Umbilical cord (tissue), 2 donors: ENCODE measurements at places on chromosomes 12 and 14. TPM values are rescaled to one million over a fixed set of nuclear protein-coding genes. Genes with fewer than 3 reads are reported as not detected.
A peak's percentile ranks its signal among the peaks of the same experiment; 100 is the strongest.

DNA sequence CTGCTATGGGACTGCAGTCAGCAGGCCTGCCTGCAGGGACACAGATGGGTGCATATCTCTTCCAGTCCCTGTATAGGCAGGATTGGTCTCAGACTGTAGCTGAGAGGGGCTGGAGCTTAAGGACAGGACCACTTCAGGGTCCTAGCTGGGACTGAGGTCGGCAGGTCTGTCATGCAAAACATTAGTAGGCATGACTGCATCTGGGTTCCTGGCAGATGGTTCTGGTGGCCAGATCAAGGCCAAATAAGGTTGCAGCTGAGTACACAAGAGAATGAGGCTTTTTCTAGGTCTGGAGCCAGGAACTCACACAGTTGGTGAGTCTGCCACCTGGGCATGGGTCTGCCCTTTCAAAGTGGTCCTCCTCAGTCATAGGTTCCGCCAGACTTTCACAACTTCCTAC, 155.8 kb downstream of the TPH2 start:
- no peak for DNase-seq

DNA sequence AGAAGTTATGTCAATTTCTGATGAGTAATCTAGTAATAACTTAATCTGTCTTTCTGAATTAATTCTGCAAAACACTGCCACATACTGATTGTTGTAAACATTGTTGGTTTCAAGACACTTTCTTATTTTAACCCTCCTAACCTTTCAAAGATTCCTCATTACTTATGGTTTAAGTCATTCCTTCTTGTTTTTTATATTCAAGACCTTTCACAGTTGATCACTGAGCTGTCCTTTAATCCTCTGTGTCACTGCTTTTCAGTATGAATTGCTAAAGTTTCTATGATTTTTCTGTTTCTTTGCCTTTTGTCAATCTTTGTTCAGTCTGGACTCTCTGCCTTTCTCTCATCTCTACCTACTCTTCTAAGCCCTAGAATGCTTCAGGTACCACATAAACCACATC, 164.7 kb downstream of the RAD51B start:
- DNase-seq: no peak

- DNase-seq: peak; percentile 19
These were observed 44.7 kb downstream of the TCHP start for GRCh38 chr12:109944561-109945359.

DNA sequence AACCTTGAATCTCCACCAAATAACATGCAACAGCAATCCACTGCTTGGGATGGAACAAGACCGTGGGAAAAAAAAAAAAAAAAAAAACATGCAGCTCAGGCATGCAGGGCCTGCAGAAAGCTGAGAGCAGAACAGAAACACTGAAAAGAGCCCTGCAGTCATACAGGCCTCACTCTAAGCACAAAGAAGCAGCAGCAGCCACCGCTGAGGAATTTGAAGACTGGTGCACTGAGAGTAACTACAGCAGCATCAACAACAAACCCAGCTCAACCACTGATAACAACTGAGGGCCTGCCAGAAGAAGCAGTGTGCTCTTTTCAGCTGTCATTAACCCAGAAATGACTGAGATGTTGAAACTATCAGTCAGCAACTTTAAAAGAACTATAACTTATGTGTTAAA, 354.7 kb upstream of the TMTC1 start:
- DNase-seq: peak; percentile 21

- no peak for DNase-seq
These were observed 218.3 kb downstream of the TTC6 start for GRCh38 chr14:37813732-37814131.

GRCh38 chr12:106331599-106331998, 25.9 kb upstream of the POLR3B start:
- DNase-seq: no peak

DNA sequence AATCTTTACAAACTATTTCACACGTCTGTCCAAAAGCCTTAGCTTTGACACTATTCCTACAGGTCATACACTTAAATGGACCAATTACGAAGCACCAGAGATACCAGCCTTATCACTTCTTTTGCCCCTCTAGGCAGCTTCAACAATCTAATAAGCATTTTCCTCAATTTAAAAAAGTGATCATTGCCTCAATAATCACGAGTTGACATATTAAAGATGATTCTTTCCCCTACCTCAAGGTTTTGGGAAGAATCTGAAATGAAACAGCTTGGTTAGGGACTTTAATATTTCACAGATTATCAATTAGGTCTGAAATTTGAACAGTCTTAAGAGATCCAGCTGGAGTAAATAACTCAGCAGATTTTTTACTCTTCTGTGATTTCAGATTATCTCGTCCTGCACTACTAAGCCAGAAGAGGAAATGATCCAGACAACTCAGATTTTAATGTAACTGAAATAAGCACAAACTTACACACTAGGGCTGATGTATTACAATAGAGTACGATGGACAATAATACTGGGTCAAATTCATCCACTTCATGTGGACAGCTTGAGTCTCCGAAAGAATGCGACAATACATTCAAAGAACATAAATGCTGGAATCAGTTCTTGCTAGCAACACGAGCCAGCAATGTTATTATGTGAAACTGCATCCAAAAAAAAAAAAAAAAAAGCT, 15.9 kb downstream of the UBE2N start:
- peak; percentile 57 for DNase-seq

- DNase-seq: no peak
These were observed 93.4 kb upstream of the DNM1L start for GRCh38 chr12:32585680-32586079.

- DNase-seq: no peak
These were observed 8.4 kb downstream of the FBXO33 start for GRCh38 chr14:39423793-39424192.

DNA sequence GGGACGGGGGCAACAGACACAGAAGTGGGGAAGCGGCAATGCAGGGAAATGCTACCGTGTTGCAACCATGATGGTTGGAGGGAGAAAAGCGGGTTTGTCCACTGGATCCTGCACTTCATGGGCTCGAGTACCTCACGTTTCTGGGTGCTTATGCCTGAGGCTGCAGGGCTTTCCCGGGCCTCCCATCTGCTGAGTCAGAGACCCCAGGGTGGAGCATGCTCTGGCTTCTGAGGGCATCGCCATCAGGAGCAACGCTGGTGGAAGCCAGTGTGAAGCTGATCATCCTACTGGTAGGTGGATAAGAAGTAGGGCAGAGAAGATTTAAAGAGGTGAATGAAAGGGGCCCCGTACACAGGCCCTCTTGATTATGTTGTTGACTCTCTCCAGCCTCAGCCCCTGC, 5.0 kb upstream of the ADGRD1 start:
- DNase-seq: no peak

- DNase-seq: peak; percentile 78
These were observed 17.3 kb upstream of the TMPRSS12 start for GRCh38 chr12:50825372-50825838.

DNA sequence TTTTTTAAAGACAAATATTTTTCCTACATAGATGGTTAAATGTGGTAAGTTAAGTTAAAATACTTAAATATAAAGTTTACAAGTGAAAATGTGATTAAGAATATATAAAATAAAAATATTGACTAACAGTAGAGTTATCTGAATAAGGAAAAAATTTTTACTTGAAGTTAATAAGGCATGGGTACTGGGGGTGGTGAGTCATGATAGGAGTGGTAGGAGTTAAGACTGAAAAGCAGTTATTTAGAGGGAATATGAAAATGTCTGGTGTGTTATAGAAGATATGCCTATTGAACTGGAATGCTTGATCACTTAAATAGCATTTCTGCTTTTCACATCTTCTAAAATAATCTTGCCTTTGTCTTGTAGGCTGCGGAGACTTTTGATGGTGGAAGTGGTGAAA, 68.7 kb downstream of the CCDC91 start:
- DNase-seq: no peak

DNA sequence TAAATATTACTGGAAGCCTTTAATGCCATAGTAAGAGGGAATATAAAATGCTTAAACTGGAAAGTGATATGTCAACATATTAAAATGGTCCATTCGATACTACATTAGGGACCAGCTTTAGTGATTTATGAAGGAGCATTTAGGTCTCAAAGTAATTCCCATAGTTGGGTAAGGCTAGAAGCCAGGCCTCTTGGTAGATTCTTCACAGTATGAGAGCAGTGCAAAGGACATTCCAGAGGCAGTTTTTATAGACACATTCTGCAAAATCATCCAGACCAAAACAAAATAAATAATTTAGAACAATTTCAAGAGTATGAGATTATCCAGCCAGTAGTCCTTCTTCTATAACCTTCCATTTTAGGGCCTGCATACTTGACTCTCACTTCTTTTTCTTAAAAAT, 142.6 kb upstream of the PDZRN4 start:
- peak; percentile 71 for DNase-seq

GRCh38 chr12:66196806-66197205, 7.8 kb downstream of the IRAK3 start:
- DNase-seq: no peak

- no peak for DNase-seq
These were observed 145.7 kb downstream of the GALC start for GRCh38 chr14:87847216-87847755.

DNA sequence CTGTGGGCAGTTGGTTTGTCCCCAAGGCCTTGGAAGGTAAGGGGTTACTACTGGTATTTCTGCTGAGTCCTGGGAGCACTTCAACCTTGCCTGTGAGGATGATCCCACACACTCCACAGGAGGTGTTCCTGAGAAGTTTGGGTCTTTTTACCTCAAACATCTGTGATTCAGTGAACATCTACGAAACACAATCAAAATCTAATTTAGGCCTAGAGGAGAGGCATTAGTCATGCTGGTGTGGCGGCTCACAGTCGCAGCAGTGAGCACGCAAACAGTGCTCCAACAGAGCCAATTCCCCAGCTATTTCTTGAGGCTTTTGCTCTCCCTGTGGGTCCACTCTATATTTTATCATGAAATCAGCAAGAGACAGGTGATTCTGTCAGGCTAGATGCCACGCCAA, 107.6 kb downstream of the APAF1 start:
- DNase-seq: no peak

GRCh38 chr14:62696929-62697328, 348.3 kb downstream of the KCNH5 start:
- DNase-seq: no peak

DNA sequence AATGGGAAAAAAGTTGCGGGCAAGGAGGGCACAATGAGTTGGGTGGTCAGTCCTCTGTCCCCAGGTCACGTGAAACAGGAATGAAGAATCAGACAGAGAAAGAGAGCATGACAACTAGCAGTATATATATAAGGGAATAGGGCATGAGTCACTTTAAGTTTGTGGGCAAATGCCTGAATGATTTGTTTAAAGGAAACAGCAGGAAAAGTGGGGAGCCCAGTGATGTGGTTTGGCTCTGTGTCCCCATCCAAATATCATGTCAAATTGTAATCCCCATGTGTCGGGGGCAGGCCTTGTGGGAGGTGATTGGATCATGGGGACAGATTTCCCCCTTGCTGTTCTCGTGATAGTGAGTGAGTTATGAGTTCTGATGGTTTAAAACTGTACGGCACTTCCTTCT, 195.3 kb upstream of the IGF1 start:
- DNase-seq: no peak

DNA sequence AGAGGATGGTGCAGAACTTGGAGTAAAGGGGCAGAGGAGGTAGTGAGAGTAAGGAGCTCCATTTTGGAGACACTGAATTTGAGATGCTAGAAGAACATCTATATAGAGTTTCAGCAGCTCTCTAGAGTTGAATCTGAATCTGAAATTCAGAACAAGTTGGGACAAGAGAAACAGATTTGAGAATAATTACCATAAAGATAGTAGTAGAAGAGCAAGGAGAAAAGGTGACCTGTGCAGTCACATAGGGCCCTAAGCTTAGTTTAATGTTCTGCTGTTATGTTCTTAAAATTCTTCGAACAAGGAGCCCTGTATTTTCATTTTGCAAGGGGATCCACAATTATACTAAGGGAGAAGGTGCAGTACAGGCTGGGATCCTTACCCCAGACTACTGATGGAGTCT, 7.4 kb downstream of the REM2 start:
- no peak for DNase-seq

- DNase-seq: no peak
These were observed 38.2 kb downstream of the ZFYVE21 start for GRCh38 chr14:103753774-103754173.

- no peak for DNase-seq
These were observed 16.0 kb upstream of the OR6S1 start for GRCh38 chr14:20657216-20658211.

DNA sequence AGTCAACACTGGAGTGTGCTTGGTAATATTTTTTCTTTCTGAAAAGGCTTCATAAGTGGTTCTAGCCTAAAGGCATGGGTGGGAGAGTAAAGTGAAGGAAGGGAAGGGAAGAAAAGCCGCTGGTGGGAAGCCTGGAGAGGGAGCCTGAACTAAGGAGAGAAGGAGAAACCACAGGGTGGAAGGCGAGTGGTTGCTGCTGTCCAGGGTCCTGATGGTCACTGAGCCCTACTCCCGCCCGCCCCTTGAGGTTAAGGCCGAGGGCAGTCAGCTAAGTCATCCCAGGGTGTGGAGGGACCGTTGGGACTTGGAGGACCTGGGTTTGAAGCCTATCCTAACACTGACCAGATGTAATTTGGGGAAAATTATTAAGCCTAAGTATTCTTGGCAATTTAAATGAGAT, 189.1 kb downstream of the PIWIL1 start:
- peak; percentile 17 for DNase-seq

DNA sequence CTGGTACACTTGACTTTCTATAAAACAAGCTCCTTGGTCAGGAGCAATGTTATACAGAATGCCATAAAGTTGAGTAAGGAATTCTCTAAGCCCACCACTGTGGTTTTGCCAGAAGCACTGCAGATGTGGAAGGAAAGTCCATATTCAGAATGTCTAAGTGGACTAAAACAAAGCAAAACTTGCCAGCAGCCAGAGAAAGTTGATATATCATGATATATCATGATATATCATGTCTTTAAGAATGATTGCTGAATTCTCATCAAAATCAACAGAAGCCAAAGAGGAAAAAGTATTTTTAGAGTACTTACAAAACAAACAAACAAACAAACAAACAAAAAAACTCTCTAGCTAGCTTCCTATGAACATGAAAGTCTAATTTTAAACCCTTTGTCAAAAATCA, 424.8 kb upstream of the OR4E1 start:
- DNase-seq: no peak

- DNase-seq: no peak
These were observed at the start of gene ZDHHC22 for GRCh38 chr14:77141214-77142004. Gene ZDHHC22 (minus strand): TSS chr14:77141791. CDS start chr14:77139738, 2,053 bp downstream.

GRCh38 chr12:27431185-27431584, 15.4 kb upstream of the SMCO2 start:
- no peak for DNase-seq

The GSKIP gene
- total RNA-seq: 36.6 TPM

The GARIN6 gene
- 0.24 TPM for total RNA-seq

The ESRRB gene
- 1.2 TPM for total RNA-seq

The NUAK1 gene
- 42.4 TPM for total RNA-seq

The PRR4 gene
- total RNA-seq: 3.9 TPM

The RNF212B gene
- total RNA-seq: not detected

The ALDH1L2 gene
- total RNA-seq: 20.0 TPM

The ACVRL1 gene
- 37.6 TPM for total RNA-seq

The CD163 gene
- 67.7 TPM for total RNA-seq

The NCOR2 gene
- 129 TPM for total RNA-seq

The LTB4R gene
- total RNA-seq: 1.4 TPM

The CCND2 gene
- 562 TPM for total RNA-seq

The RNASE2 gene
- total RNA-seq: 1.4 TPM

The NPFF gene
- not detected for total RNA-seq

The SALL2 gene
- total RNA-seq: 1.7 TPM

The SDR9C7 gene
- total RNA-seq: not detected

The JDP2 gene
- 68.6 TPM for total RNA-seq

The MLEC gene
- total RNA-seq: 64.0 TPM
